Fibroblast of mammary gland (primary cell): ENCODE measurements at places on chromosomes 11 and 22.

DNA sequence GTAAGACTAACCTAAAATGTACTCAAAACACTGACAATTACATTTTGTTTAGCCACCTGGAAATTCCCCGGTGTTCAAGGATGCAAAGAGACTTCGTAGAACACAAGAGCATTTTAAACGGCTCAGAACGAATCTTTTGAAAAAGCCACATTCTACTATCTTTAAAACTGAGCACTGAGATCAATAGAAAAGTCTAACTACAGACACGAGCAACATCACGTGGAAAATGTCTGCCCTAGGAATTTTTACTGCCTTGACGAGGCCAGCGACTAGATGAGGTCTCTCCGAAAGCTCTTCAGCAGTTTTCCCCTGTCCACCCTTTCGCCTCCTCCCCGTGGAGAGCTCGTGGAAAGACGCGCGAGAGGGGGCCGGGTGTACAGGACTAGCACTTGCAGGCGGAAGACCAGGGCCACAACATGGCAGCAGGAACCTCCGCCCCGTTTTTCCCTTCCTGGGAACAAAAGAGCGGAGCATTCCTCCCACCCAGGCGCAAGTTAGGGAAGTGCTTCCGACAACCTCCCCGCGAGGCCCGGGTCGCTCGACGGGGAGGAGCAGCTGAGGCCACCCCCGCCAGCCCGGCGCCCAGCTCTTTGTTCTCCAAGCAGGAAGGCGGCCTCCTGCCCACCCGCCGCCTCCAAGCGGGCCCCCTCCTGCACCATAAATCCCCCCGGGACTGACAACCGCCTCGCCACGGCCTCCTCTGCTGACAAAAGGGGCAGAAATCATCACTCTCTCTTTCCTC, 1.1 kb downstream of the EIF4G2 start:
- DNase-seq: peak; percentile 38

GRCh38 chr22:41256254-41257253, 15.8 kb upstream of the CHADL start:
- peak; percentile 79 for DNase-seq

DNA sequence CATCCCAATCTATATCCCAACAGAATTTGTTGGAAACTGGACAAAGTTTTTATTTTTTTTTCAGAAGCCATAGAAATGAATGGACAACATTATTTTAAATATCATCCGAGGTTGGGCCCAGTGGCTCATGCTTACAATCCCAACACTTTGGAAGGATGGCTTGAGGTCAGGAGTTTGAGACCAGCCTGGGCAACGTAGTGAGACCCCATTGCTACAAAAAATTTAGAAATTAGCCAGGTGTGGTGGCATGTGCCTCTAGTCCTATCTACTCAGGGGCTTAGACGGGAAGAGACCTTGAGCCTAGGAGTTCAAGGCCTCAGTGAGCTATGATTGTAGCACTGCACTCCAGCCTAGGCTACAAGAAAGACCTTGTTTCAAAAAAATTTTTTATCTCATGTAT, 4.1 kb upstream of the SLC37A4 start:
- DNase-seq: no peak

GRCh38 chr11:61923166-61924063, 6.0 kb upstream of the RAB3IL1 start:
- peak; percentile 81 for DNase-seq

DNA sequence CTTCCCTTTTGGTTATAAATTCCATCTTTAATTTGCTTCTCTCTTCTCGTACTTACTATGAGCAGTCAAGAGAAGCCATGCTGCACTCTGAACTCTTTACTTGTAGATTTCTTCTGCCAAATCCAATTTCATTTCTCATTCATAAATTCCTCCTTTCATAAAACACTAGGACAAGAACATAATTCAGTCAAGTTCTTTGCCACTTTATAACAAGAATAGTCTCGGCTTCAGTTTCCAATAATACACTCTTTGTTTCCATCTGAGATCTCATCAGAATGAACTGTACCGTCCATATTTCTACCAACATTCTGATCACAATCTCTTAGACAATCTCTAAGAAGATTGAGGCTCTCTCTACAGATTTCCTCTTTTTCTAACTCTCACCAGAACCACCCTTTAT, 25.1 kb downstream of the IZUMO1R start:
- no peak for DNase-seq

DNA sequence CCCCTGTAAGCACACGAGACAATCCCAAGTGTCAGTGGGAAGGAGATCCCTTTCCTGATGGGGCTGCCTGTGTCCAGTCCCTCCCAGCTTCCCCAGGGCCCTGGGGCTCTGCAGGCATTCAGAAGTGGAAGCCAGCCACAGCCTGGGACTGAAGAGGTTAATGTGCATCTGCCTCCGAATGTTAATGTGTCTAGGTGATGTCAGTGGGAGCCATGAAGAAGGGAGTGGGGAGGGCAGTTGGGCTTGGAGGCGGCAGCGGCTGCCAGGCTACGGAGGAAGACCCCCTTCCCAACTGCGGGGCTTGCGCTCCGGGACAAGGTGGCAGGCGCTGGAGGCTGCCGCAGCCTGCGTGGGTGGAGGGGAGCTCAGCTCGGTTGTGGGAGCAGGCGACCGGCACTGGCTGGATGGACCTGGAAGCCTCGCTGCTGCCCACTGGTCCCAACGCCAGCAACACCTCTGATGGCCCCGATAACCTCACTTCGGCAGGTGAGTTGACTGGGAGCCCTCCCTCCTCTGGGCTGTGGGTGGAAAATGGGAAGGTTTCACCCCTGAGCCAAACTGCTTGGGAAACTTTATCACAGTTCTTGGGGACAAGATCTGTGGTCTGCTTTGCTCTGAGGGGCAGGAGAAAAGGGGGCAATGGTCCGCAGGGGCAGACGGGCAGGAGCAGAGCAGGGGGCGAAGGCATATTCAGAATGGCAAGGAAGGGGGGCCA, at the start of gene MCHR1:
MCHR1 (plus strand) TSS at position 236 of the 715 bp plus-strand sequence; CDS start at position 405, 169 bp downstream.
- no peak for DNase-seq

GRCh38 chr11:1150116-1150515, 7.6 kb upstream of the MUC5AC start:
- no peak for DNase-seq

- DNase-seq: no peak
These were observed 1.4 kb upstream of the SYVN1 start for GRCh38 chr11:65135633-65136145.

DNA sequence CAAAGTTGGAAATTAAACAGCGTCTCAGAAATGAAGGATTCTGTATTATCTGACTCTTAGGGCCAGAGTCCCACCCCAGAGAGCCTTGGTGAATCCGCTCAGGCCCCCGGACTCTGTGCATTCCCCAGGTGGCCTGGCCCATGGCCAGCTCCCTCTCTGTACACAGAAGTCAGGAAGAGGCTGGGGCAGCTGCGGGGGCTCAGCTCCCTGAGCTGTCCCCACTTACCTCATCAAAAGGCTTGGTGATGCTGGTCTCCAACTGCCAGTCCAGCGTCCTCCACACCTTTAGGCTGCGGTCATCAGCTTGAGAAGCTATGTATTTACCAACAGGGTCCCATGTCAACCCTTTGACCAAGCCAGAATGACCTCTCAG, 35.0 kb downstream of the HIRA start:
- no peak for DNase-seq
